ENCODE measurements at places on chromosomes 4 and X.
A peak's percentile ranks its signal among the peaks of the same experiment; 100 is the strongest.

DNA sequence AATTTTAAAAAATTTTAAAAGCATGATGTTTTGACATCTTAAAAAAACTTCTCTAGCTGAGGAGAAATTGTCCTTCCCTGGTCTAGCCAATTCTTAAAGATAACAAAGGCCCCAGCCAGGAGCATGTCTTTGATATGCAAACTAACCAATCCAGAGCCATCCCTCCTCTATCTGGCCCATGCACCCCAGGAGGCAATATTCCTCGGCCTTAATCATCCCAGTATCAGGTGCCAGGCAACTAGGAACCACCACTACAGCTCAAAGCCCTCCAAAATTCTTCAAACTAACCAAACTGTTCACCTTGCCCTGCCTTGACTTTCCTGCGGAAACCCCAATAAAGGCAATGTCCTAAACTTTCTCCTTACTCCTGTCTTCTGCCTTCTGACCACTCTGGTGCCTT is 97.8 kb upstream of the USP9X start:
- DNase-seq: no peak

GRCh38 chrX:12118134-12118533 is 20.1 kb upstream of the FRMPD4 start:
- DNase-seq: no peak

- no peak for DNase-seq
Measured at GRCh38 chr4:67522851-67523671, 22.2 kb downstream of the CENPC start.

GRCh38 chr4:9835430-9835829 is 54.0 kb downstream of the DRD5 start:
- DNase-seq: no peak

- no peak for DNase-seq
Measured at GRCh38 chr4:124092101-124092500, 620.4 kb downstream of the ANKRD50 start.

- no peak for DNase-seq
Measured at GRCh38 chr4:122775987-122776836, 43.7 kb downstream of the BBS12 start.

DNA sequence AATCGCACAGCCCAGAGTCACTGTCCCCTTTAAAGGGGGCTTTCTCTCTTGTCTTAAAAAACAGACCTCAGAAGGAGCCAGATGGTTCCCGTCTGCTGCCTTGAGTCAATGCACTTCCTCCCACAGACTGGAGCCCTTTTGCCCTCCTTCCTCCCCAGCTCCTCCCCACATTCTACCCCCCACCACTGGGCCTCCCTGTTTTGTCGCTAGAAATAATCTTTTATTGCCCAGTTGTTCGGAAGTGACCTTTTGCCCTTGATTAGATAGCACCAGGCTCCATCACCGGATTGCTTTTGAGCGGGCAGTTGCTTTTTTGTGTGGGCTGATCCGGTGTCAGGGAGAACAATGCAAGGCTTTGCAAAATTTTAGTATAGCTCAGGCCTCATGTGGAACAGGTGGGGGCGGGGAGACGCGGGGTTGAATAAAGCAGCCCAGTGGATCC is 47.7 kb downstream of the SPRY1 start:
- DNase-seq: no peak

DNA sequence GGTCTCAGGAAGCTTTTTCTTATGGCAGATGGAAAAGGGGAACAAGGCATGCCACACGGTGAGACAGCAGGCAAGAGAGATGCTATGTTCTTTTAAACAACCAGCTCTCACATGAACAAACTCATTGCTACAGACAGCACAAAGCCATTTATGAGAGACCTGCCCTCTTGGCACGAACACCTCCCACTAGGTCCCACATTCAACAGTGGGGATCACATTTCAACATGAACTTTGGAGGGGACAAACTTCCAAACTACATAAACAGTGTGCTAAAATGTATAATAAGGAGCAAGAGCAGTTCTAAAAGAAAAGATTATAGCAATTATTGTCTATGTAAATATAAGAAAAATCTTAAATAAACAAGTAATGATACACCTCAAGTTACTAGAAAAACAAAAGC is 391.8 kb upstream of the CPXCR1 start:
- DNase-seq: no peak

DNA sequence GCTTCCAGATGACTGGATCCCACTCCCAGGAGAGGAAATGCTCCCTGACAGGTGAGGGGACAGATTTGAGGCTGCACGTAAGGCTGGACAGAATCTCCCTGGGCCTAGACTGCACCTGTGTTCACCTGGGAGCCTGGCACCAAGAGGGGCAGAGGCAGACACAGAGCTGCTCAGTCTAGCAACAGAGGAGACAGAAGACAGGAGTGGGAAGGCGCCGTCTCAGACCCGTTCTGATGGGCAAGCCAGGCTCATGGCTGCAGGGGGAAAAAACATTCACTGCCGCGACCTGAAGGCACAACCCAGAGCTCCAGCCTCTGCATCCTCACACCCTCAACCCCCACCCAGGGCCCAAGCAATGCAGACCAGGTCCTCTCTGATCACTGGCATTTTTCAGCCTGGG is 16.8 kb downstream of the BCAP31 start:
- no peak for DNase-seq

DNA sequence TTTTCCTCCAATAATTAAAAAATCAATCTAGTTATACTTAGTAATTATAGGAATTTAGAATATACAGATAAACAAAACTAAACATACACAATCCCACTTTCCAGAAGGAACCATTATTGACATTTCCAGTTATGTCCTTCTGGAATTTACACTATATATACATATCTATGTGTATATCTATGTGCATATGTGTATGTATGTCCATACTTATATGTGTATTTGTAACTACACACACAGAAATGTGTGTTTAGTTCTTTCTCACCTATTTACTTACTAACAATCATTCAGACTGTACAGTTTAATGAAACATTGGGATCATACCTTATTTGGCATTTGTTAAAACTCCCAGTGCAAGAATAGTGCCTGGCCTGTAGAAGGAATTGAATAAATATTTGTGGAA is 126.4 kb downstream of the FHIP1A start:
- DNase-seq: no peak

DNA sequence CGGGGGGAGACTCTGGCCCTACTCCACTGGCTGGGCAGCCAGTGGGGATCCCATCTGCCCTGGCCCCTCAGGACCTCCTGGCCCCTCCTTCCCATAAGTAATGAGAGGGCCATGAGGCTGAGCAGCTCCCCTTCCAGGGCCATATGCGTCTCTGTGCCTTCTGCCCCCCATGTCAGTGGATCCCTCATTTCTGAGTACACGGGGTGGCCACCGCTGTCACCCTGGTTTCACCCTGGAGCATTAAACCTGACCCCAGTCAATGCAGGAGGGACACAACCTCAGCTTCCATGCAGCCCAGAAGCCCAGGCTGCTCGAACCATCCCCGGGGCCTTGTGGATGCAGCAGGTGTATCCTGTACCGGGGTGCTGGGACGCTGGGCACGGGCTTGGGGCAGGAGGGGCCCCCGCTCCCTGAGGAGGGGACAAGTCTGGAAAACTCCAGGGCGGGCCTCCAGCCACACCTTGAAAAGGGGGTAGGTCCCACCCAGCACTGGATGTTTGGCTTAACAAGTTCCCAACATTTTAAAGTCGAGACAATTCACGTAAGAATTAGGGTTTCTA is 24.2 kb downstream of the ATP5ME start:
- no peak for DNase-seq

DNA sequence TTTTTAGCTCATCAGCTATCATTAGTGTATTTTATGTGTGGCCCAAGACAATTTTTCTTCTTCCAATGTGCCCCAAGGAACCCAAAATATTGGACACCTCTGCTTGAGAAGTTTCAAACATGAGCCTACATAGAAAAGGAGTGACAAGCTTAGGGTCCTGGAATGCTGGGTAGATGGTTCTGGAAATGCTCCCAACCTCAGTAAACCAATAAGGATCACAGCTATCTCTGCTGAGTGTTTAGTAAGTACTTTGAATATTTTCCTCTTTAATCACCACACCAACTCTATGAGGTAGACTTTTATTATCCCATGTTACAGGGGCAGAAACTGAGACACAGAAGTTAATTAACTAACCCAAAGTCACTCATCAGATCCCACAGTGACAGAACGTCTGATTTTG is 164.9 kb upstream of the KLF3 start:
- no peak for DNase-seq

DNA sequence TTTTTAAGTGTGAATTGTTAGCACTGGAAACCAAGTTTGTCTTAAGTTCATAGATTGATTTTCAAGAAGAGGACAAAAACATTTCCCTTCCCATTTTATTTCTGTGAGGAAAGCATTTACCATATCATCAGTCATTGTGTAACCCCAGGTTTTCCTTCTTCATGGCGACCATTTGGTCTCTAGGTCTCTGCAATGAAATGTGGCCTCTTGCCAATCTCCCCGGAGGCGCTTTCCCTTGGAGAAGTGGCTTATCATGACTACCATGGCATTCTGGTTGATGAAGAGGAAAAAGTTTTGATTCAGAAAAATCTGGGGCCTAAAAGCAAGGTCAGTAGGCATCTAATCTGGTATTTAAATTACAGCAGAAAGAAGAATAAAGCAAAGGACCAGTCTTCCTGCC is 54.4 kb downstream of the ADD1 start:
- DNase-seq: no peak

DNA sequence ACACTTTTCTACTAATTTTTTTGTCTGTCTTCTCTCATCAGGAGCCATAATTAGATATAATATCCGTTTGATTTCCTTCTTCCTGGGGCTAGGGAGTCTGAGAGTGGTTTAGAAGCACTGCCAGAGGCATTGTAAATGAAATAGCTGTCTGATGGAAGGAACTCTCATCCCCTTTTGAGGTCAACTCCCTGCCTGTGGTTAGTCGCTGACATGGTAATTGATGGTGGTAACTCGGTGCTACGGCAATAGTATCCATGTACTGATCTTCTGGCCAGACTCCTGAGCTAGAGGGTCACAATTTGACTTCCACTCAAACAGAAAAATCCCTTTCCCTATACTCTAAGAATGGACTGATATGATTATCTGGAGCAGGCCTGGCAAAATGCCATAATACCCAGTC is 108.1 kb upstream of the TRPC5 start:
- no peak for DNase-seq

GRCh38 chrX:144293229-144293628 is 409.4 kb downstream of the UBE2NL start:
- DNase-seq: no peak

GRCh38 chr4:148522995-148523394 is 80.8 kb upstream of the NR3C2 start:
- no peak for DNase-seq

- no peak for DNase-seq
Measured at GRCh38 chrX:34884817-34885216, 57.8 kb upstream of the FAM47B start.

DNA sequence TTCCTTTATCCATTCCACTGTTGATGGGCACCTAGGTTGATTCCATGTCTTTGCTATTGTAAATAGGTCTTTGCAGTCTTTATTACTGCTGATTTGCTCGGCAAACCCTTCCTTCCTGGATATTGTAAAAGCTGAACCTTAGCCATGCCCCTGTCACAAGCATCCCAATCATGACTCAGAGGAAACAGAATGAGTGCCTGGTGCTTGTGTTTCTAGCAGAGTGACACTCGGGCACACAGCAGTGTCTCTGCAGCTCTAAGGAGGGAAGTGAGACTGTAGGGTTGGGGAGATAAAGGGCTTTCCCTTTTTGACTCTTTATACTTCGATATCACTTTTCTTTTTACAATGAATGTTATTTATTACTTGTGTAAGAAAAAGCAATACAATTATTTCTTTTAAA is 83.3 kb downstream of the AKAP4 start:
- DNase-seq: no peak

- DNase-seq: no peak
Measured at GRCh38 chrX:68048774-68049173, 384.5 kb downstream of the OPHN1 start.

DNA sequence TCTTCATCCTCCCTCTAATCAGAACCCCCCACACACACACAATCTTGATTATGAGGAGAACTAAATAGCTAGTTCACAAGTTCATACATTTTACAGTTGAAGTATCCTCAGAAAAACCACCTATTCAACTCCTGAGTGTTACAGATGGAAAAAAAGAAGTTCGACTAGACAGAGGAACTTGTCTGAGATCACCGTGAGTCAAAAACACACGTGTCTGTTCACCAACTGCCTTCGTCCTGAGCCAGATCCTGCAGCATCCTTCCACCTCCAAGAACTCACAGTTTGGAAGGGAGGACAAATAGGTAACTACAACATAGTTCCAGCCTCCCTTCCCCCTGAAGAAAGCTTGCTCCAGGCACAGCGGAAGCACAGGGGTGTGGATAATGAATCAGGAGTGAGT is 19.0 kb upstream of the IRAK1 start:
- no peak for DNase-seq

- DNase-seq: no peak
Measured at GRCh38 chrX:39736216-39737211, 361.2 kb downstream of the BCOR start.

DNA sequence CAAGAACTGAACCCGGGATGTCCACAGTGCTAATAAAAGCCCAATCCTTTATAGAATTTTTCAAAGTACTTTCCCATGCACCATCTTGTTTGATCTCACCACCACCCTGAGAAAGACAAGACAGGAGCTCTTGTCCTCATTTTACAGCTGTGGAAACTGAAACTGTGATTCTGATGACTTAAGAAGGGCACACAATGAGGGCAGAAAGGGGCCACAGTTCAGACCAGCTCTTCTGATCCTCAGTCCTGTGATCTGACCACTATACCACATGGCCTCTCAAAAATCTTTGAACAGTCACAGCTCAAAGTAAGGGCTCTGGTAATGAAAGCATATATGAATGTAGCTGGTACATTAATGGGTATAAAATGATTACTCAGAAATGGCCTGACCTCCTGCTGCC is 127.3 kb upstream of the CPEB2 start:
- DNase-seq: no peak

- peak; percentile 92 for DNase-seq
Measured at GRCh38 chr4:77196866-77197265, 39.9 kb downstream of the CCNG2 start.

DNA sequence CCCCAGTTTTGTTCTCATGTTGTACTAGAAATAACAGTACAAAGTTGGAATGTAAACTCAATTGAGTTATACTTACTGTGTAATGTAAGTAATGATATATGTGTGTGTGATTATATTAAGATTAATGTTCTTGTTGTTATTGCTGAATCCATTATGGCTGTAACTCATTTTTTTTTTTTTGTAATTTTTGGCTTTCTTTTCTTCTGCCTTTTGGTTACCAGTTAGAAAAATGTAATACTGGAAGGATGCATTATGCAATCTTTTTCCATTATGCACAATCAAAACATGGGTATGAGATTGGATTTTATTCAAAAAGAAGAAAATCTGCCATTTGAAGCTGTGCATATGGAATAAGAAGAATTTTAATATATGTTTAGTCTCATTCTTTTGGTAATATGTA is 34.0 kb downstream of the BANK1 start:
- DNase-seq: no peak

- no peak for DNase-seq
Measured at GRCh38 chrX:46326161-46326560, 219.1 kb downstream of the ZNF674 start.

GRCh38 chr4:151991884-151992167 is 231.0 kb upstream of the GATB start:
- DNase-seq: no peak

All from T-helper 2 cell (primary cell).